MV-4-11 (cell line): ENCODE measurements at places on chromosomes 3 and 15.

- DNase-seq = no peak
Measured at GRCh38 chr15:99059010-99059981, 45.6 kb upstream of the SYNM start.

DNA sequence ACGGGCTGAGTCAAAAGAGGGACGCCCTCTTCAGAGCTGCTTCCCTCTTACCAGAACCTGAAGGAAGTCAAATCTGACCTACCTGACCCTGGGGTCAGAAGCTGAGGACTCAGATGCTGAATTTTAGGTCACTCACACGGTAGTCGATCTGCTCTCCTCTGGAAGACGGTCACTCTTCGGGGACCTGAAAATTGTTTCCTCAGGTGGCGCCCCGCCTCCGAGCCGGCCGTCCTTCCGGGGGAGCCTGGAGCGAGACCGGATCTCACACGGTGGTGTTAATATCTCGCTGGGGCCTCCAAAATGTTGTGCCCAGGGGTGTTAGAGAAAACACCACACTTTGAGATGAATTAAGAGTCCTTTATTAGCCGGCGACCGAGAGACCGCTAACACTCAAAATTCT lies 737.2 kb downstream of the SI start:
- no peak for DNase-seq

- peak; percentile 64 for DNase-seq
Measured at GRCh38 chr3:122004107-122004506, 17.9 kb downstream of the ILDR1 start.

GRCh38 chr3:12810013-12810780 lies 13.7 kb downstream of the CAND2 start:
- peak; percentile 82 for DNase-seq

DNA sequence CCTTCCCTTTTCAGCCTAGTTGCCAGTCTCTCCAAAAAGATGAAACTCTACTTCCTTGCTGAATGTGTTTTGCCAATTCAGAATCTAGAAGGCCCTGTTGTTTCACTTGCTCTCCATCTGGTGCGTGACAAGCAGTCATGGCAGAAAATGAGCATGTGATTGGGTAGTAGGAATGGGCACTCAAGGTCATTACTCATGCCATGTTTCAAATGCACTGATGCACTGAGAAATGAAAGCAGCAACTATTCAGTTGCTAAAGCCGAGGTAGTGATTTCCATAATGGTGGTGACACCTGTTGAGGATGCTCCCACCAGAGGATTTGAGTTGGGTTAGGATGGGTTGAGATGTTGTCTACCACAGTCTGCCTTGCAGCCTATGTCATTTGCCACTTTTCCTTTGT lies 12.7 kb downstream of the ZBTB38 start:
- DNase-seq = no peak

DNA sequence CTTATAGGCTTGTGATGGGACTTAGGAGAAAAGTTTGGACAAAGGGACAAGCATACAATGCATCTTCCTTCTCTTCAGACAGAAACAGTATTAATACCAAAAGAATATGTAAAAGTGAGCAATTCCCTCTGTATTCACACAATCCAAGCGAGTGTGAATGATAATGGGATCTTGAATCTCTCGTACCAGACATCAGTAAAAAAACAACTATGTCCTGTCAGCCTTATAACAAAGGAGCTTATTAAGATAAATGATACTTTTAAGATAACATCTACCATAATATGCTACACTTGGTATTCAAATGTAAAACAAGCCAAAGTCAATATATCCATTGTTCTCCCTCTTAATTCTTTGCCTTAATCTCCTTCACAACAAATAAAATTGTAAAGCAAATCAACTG lies 288.6 kb upstream of the CNTN6 start:
- no peak for DNase-seq

DNA sequence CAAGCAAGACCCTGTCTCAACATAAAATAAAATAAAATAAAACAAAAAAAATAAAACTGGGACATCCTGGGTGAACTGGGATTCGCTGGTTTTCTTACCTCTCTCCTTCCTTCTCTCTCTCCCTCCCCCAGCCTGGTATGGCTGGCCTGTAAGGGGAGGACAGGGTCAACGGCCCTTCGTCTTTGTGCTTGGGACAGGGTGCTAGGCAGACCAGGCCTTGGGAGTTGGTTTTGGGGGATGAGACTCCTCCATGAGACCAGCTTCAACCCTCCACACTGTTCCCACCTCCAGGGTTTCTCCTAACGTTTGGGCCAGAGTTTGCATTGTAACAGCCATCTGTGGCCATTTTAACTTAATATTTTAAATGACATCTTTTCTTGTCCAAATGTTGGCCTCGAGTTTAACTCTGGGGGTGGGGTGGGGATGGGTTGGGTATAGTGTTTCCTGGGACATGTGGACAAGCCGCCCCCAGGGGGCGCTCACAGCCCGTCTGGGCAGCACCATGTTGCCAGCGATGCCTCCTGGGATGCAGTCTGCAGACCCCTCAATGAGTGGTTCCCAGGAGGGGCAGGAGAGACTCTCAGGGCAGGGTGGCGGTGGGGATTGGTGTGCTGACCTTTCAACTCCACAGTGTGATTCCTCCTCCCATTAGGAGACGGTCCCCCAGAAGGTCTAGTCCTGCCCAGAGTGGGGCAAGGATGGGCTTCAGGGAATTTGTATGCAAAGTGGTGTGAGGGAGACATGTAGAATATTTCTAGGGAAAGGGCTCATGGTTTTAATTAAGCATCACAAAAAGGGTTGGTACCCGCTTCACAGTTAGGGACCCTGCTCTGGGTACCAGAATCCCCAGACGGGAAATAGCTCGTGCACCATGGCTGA lies 37.7 kb upstream of the LCTL start:
- DNase-seq = peak; percentile 47

GRCh38 chr3:102745881-102746280 lies 311.1 kb downstream of the ZPLD1 start:
- no peak for DNase-seq

DNA sequence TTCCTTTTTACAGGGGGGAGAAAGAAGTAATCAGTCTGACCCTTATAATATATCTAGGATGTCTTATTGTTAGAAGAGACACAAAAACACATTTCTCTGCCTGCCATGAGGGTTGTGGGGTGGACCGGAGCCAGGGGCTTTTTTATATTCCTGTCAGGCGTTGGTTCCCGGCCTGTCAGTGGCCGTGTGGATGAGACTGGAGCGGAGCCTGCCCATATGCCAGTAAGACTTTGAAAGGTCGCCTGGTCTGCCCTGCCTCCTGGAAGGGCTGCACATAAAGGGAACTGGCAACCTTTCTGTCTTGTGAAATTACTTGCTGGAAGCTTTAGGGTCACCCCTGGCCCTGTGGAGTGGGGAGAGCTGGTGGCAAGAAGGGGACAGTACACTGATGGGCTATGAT lies 34.7 kb downstream of the MAP3K13 start:
- no peak for DNase-seq

GRCh38 chr3:50651920-50652529 lies 22.7 kb upstream of the DOCK3 start:
- no peak for DNase-seq

DNA sequence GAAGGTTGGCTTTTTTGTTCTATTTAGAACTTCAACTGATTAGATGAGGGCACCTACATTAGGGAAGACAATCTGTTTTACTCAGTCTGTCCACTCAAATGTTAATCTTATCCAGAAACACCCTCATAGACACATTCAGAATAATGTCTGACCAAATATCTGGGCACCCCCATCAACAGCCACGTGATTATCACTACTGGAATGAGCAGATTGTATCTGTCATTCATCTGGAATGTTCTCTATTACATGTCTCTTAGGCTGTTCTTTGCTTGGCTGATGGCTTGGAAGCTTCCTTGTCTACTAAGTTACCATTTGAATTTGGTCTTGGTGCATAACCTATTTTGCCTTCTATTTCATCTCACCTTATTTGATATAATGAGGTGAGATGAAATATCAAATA lies 15.7 kb upstream of the LRRC58 start:
- DNase-seq = no peak

DNA sequence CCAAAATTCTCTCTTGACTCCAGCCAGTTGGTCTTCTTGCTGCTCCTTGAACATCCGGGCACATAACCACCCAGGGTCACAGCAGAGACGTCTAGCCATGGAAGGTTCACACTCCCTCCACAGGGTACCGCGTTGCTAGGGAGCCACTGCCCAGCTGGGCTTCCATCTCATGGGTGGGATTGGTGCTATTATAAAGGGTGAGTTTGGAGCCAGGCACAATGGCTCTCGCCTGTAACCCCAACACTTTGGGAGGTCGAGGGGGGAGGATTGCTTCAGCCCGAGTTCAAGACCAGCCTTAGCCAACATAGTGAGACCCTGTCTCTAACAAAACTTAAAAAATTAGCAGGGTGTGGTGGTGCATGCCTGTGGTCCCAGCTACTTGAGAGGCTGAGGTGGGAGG lies 17.5 kb upstream of the SKOR1 start:
- DNase-seq = no peak

DNA sequence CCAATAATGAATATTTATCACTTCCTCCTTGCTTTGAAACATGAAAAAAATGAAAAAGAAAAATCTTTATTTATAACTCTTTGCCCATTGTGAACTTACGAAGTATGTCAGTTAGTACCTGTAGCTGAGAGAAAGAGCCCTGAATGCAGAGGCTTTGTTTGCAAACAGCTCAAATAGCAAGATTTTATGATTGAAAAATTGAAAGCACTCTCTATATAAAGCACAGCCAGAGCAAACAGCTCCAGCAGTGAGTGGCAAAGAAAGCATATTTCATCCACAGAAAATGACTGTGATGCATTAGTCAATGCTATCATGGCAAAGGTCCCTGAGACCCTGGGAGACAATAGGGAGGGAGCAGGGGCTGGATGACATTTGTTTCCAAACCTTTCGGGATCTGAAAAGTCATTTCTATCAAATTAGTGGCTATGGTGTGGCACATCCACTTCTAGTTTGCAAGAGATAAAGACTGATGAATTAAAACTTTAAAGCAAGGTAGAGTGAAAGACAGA lies 576.1 kb downstream of the OTOL1 start:
- no peak for DNase-seq

DNA sequence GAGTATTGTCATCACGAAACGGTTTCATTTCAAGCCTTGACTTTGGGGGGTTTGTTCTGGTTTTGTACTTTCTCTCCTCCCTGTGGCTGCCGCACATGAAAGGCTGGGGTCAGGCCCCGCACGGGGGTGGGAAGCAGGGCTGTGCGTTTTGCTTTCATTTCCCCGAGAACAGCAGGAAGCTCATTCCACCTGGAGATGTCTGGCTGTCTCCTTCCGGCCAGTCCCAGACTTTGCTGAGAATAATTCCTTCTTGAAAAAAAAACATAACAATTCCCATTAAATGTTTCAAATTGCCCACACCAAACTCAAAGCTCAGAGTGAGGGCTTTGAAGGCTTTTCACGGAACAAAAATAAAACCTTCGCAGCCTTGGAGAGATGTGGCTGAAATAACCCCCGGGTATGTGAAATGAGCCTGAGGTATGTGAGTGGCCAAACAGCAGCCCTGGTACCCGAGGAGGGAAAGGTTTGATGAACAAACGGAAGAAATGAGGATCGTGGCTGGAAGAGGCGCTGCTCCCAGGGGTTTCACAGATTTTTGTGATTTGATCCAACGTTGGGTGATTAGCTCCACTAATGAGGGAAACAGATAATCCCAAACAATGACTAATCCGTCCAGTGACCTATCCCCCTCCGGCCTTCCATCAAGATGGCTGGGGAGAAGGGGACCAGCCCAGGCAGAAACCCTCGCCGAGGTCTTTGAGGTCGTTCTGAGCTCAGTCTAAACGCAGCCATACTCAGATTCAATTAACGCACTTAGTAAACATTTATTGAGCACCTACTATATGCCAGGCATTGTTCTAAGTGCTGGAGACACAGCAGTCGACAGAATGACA lies 126.9 kb upstream of the MEF2A start:
- no peak for DNase-seq

GRCh38 chr3:189132231-189132671 lies 39.5 kb upstream of the TPRG1 start:
- DNase-seq = peak; percentile 83

- DNase-seq = no peak
Measured at GRCh38 chr3:108951820-108952501, 1.7 kb downstream of the GUCA1C start.

GRCh38 chr15:81334768-81335435 lies 11.0 kb upstream of the STARD5 start:
- no peak for DNase-seq

- no peak for DNase-seq
Measured at GRCh38 chr3:117480972-117481371, 771.4 kb downstream of the TUSC7 start.

DNA sequence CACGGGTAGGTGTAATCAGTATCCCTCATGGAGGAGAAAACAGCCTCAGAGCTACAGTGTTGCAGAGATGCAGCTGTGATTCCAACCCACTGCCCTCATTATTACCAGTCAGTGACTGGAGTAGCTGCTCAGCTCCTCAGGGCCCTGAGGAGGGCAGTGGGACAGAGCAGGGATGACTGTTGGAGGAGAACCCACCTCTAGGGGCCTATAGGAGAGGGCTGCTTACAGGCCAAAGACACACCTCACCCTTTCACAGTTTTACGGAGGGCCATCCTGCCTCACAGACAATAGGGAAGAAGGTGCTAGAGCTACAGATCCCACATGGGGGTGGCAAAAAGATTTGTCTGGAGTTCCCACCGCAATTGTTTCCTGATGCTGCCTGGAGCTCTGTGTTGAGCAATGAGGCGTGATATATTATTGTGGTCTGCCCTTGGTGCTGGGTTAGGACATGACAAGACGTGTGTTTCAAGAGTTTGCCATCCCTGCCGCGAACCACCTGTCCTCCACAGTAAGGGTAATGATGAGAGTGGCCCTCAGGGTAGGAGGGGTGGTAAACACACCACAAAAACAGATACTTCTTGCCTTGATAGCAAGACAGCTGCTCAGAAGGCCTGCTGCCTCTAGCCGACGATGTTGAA lies 140.5 kb upstream of the TPM1 start:
- DNase-seq = peak; percentile 73

GRCh38 chr15:25893596-25893995 lies 30.5 kb upstream of the ATP10A start:
- DNase-seq = no peak

DNA sequence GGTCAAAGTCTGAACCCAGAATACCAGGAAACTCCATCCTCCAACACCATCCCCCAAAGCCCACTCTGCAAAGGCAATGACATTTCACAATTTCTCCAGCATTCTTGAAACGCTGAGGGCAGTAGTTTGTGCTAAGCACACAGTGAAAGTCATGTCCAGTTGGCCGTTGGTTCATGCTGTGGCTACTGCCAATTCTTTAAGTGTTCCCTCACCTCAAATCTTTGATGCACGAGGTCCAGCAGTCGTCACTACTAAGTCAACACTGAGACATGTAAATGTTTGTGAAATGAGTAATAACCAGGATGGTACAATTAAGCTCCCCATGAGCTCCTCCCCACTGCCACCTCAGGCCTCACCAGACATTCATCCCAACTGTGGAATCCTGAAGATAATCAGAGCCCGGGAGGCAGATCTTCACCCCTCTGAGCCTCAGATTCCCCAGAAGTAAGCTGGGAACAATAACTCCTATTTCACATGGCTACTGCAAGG lies 7.0 kb downstream of the SUCLG2 start:
- DNase-seq = no peak

- DNase-seq = peak; percentile 16
Measured at GRCh38 chr3:53069422-53070068, 23.7 kb upstream of the SFMBT1 start.

- no peak for DNase-seq
Measured at GRCh38 chr15:33008284-33008995, 186.1 kb downstream of the FMN1 start.

GRCh38 chr3:16817197-16817596 lies 67.6 kb upstream of the PLCL2 start:
- no peak for DNase-seq

- DNase-seq = no peak
Measured at GRCh38 chr3:17188378-17188777, 303.6 kb downstream of the PLCL2 start.
